AG08395 (cell line): ENCODE measurements at places on chromosomes 3 and 15.

DNA sequence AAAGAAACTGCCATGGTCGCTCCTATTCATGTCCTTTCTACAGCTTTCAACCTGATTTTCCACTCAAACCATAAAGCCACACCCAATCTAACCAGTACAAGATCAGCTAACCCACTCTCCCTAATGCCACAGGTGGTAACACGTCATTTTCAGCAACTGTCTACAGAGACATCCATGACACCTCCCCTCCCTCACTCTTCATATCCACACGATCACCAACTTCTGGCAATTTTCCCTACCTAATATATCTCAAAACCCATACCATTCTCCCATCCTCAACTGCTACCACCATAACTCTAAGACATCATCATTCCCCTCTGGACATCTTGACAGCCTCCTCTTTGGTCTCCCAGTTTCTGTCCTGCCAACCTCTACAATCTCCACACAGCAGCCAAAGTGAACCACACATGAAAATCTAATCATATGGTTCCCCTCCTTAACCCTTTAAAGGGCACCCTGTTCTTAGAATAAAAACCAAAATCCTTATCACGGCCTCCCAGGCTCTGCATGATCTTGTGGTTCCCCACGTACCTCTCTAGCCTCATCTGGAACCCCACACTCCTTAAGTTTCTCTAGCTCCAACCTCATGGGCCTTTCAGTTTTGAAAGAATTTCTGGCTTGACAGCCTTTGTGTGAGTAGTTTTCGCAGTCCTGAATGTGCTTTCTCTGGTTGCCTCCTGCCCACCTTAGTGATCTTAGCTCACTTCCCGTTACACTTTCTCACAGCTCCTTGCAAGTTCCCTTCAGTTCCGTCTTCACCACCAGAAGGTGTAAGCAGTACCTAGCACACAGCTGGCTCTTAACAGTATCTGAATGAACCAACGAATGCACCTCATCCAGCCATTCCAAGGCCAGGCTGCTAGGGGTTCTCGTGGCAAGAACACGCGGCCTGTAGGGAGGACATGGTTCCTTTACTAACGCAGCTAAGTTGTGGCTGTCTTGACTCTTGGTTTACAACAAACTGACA lies 33.4 kb downstream of the SPINK8 start:
- no peak for DNase-seq

- no peak for DNase-seq
Measured at GRCh38 chr3:30672959-30673358, 66.6 kb downstream of the TGFBR2 start.

GRCh38 chr3:110344897-110345767 lies 726.5 kb upstream of the NECTIN3 start:
- DNase-seq: no peak

GRCh38 chr3:120661106-120661905 lies 20.7 kb downstream of the HGD start:
- DNase-seq: no peak

GRCh38 chr3:60096403-60096802 lies 1046.6 kb upstream of the CFAP20DC start:
- no peak for DNase-seq
